ENCODE measurements at places on chromosomes 12 and 14.

- no peaks in the 10 kb centered on the region for H3K27me3 ChIP-seq
- DNase-seq = no peak
- H3K4me1 ChIP-seq = no peaks in the 10 kb centered on the region
- no peak overlapping the region for H3K27ac ChIP-seq
Measured at GRCh38 chr12:7361265-7361664, 57.4 kb downstream of the ACSM4 start.

DNA sequence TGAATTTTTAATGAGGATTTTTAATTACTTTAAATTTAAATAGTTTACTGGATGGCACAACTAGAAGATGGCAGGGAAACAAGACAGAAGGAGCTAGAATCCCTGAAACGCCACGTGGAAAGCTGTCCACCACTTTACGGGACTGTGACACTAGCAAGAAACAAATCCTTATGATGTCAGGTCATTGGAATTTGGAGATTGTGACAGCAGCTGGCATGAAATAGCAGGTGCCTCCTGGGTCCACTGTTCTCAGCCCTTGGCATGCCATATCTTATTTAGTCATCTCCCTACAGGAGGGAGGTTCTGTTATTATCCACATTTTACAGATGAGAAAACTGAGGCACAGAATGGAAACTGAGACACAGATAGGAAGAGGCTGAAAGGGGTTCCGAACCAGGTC, 113.8 kb downstream of the BCL11B start:
- H3K27ac ChIP-seq = no peak overlapping the region
- no peak overlapping the region for H3K4me3 ChIP-seq
- H3K36me3 ChIP-seq = no peaks in the 10 kb centered on the region
- no peaks in the 10 kb centered on the region for H3K27me3 ChIP-seq

GRCh38 chr12:6469092-6469491, 1.4 kb downstream of the VAMP1 start:
- peaks cover 16% of the 10 kb centered on the region for H3K36me3 ChIP-seq
- peak overlapping the region; percentile 93 for H3K4me3 ChIP-seq
- no peak for DNase-seq

DNA sequence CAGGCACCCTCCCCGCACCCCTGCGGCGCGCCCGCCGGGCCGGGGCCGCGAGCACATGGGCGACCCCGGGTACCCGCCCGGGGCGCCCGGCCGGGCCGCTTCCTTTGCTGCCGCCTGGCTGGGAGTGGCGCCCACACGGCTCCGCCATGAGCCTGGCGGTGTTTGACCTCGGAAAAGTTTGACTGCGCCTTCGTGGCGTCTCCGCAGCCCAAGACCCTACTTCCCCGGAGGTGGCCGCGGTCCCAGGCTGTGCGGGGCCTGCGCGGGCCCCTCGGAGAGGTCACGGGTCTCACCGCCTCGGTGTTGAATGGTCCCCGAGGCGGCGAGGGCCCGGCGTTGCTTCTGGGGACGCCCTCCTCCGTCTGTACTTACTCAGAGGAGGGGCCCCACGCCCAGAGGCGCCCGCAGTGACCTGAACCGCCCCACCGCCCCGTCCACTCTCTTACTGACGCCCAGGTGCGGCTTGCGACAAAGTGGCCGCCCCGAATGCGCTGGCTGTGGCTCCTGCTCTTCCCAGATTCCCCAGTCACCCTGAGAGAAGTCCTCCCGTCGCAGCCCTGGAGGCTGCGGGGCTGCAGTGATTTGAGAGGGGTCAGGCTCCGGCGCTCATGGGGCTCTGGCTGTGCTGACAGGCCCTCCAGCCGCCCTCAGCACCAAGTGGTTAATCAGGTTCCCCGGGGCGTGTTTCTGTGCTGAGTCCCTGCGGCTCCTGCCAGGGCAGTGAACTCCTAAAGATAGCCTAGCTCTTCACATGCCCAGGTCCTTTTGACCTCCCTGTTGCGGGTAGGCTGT, 5.8 kb downstream of the KMT5A start:
- H3K27ac ChIP-seq = no peak overlapping the region
- H3K4me1 ChIP-seq = peaks cover 29% of the 10 kb centered on the region
- peaks cover 40% of the 10 kb centered on the region for H3K36me3 ChIP-seq
- H3K27me3 ChIP-seq = no peaks in the 10 kb centered on the region
- peak overlapping the region; percentile 62 for H3K4me3 ChIP-seq
- no peak for DNase-seq

GRCh38 chr14:24135584-24135833, 485 bp upstream of the PSME1 start:
- no peak for DNase-seq
- peak overlapping the region; percentile 22 for H3K27ac ChIP-seq
- H3K27me3 ChIP-seq = no peaks in the 10 kb centered on the region

GRCh38 chr12:104998423-104999346, 12.6 kb downstream of the NOPCHAP1 start:
- DNase-seq = no peak
- H3K4me3 ChIP-seq = no peak overlapping the region
- peaks cover 4% of the 10 kb centered on the region for H3K4me1 ChIP-seq
- H3K27ac ChIP-seq = no peak overlapping the region
- H3K27me3 ChIP-seq = no peaks in the 10 kb centered on the region

- peak; percentile 64 for DNase-seq
- no peak overlapping the region for H3K4me3 ChIP-seq
- H3K36me3 ChIP-seq = no peaks in the 10 kb centered on the region
- no peak overlapping the region for H3K27ac ChIP-seq
- H3K27me3 ChIP-seq = no peaks in the 10 kb centered on the region
- peaks cover 24% of the 10 kb centered on the region for H3K4me1 ChIP-seq
Measured at GRCh38 chr12:5913387-5913786, 31.7 kb downstream of the ANO2 start.

- H3K36me3 ChIP-seq = no peaks in the 10 kb centered on the region
- H3K4me3 ChIP-seq = no peak overlapping the region
- H3K27me3 ChIP-seq = no peaks in the 10 kb centered on the region
- H3K4me1 ChIP-seq = no peaks in the 10 kb centered on the region
- no peak overlapping the region for H3K27ac ChIP-seq
Measured at GRCh38 chr12:77225373-77225772, 160.0 kb upstream of the E2F7 start.

GRCh38 chr14:68328509-68328908, 464.4 kb downstream of the ZFP36L1 start:
- DNase-seq = no peak
- H3K4me3 ChIP-seq = no peak overlapping the region
- H3K27me3 ChIP-seq = no peaks in the 10 kb centered on the region

DNA sequence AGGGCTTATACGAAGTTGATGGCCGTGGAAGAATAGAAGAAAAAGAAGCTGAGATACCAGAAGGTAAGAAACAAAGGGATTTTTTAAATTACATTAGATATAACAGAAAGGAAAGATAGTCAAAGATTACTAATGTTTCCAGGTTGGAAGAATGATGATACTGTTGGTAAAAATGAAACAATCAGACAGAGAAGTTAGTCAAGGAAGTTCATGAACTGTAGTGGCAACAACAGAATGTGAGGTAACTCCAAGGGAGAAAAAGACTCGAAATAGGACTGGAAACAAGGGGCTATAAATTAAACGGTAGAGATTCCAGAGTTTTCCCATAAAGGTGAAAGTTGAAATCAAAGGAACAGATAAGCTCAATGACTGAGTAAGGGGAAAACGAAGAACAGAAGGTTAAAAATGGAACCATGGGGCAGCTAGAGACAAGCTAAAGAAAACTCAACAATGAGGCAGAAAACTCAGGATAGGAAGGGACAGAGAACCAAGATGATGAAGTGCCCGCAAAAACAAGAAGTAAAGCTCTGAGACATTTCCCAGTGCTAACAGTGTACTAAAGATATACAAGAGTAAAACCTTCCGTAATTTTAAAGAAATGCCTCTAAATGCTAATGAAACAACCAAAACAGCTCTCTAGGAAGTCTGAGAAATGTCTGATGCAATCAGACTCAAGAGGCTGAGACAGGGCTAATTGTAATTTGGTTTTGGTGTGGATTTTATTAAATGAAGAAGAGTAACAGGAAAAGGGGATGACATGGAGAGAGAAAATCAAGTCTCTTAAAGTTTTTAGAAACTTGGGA, 70.0 kb downstream of the PPP2R5E start:
- H3K4me1 ChIP-seq = no peaks in the 10 kb centered on the region
- DNase-seq = no peak
- H3K27ac ChIP-seq = no peak overlapping the region

DNA sequence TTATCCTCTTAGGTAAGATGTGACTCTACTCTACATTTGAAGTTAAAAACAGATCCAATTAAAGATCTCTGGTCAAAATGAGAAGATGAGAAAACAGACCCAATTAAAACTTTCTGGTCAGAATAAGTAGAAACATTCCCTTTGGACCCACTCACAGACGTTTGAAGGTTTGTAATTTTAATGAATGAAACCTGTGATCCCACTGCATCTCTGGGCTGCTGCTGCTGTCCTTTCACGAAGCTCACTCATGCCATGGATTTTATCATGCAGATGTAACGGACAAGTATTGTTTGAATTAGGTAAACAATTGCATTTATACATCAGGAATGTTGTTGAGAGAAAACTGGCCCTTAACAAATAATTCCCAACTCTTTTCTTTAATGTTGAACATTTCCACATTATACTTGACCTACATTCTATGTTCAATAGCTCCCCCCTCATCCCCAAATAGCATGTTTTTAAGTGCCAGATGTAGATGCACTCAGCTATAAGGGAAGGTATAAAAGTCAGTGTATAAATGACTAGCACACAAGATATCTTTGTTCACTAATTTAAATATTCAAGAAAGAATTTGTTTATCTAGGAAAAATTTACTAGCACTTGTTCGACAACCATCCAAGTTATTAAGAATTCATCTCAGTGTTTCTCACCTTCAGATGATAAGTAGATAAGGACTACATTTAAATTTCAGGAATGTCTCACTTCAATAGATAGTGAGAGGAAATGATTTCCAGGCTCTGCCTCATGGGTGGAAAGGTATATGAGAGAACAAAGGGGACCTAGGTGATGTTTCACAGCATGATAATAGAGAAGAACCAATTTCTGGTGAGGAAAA, 202.3 kb upstream of the LMNTD1 start:
- H3K27me3 ChIP-seq = no peaks in the 10 kb centered on the region
- no peaks in the 10 kb centered on the region for H3K36me3 ChIP-seq
- no peak overlapping the region for H3K27ac ChIP-seq
- no peaks in the 10 kb centered on the region for H3K4me1 ChIP-seq

DNA sequence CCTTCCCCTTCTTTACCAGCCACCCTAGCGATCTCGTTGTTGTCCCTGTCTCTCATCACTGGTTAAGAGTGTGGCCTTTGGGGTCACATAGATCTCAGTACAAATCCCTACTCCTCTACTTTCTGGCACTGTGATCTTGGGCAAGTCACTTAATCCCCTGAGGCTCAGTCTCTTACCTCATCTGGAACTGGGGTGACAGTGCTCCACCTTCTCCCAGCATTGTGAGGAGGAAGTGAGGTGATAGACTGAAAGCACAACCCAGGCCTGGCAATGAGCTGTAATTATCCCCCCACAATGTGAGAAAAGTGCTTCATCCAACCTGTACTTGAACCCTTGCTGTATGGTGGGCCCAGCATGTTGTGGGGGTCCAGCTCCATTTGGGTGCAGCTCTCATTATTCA, 48.0 kb downstream of the IRAK3 start:
- H3K4me3 ChIP-seq = no peak overlapping the region
- DNase-seq = no peak
- peaks cover 4% of the 10 kb centered on the region for H3K27me3 ChIP-seq
- H3K27ac ChIP-seq = no peak overlapping the region

GRCh38 chr12:85998074-85998473, 124.0 kb downstream of the NTS start:
- no peaks in the 10 kb centered on the region for H3K4me1 ChIP-seq
- H3K36me3 ChIP-seq = no peaks in the 10 kb centered on the region
- H3K27ac ChIP-seq = no peak overlapping the region
- no peak for DNase-seq
- H3K4me3 ChIP-seq = no peak overlapping the region

GRCh38 chr12:108459149-108459548, 55.9 kb upstream of the FICD start:
- H3K27me3 ChIP-seq = no peaks in the 10 kb centered on the region
- H3K27ac ChIP-seq = no peak overlapping the region
- no peaks in the 10 kb centered on the region for H3K36me3 ChIP-seq
- H3K4me3 ChIP-seq = no peak overlapping the region
- no peaks in the 10 kb centered on the region for H3K4me1 ChIP-seq

GRCh38 chr12:66354291-66354690, 52.0 kb downstream of the HELB start:
- H3K4me3 ChIP-seq = no peak overlapping the region
- no peak overlapping the region for H3K27ac ChIP-seq
- peak; percentile 85 for DNase-seq

DNA sequence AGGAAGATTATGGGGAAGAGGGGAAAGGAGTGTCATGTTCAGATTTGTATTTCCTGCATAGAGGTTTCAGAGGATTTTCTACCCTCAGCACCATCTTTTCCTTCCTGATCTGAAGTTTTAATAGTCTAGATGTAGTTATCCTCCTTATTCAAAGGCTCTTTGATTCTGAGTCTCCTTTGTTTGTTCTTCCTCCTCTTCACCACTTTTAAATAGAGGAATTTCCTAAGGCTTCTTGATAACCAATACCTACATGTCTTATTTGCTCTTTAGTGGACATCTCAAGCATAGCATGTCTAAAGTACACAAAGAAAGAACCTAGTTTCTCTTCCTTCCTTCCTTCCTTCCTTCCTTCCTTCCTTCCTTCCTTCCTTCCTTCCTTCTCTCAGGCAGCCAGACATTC, 8.3 kb downstream of the MGAT4C start:
- H3K36me3 ChIP-seq = no peaks in the 10 kb centered on the region
- no peak overlapping the region for H3K4me3 ChIP-seq
- H3K27ac ChIP-seq = no peak overlapping the region
- H3K27me3 ChIP-seq = no peaks in the 10 kb centered on the region

GRCh38 chr14:68650404-68650994, 142.4 kb downstream of the ZFP36L1 start:
- DNase-seq = no peak
- H3K4me1 ChIP-seq = peaks cover 27% of the 10 kb centered on the region
- no peak overlapping the region for H3K4me3 ChIP-seq
- no peaks in the 10 kb centered on the region for H3K36me3 ChIP-seq

DNA sequence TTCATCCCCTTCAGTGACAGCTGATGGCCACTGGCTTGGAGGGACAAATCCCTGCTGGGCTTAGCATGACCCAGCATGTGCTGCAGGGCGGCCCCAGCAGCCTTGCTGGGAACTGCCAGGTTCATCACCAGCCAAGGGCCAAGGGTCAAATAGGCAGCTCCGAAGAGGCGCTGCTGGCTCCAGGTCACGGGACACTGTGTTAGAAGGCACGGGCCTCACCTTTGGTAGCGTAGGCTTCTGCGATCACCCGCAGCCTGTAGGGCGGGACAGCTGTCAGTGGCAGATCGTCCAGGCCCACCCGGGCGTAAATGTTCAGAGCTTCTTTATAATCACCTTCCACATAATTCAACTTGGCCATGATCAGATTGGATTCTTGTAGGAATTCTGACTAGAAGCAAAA, 35.7 kb downstream of the TTC7B start:
- H3K36me3 ChIP-seq = peaks cover 64% of the 10 kb centered on the region
- no peaks in the 10 kb centered on the region for H3K27me3 ChIP-seq
- H3K4me3 ChIP-seq = no peak overlapping the region
- H3K4me1 ChIP-seq = peaks cover 22% of the 10 kb centered on the region

- H3K27me3 ChIP-seq = no peaks in the 10 kb centered on the region
- no peaks in the 10 kb centered on the region for H3K4me1 ChIP-seq
- no peak overlapping the region for H3K4me3 ChIP-seq
- H3K27ac ChIP-seq = no peak overlapping the region
- no peaks in the 10 kb centered on the region for H3K36me3 ChIP-seq
Measured at GRCh38 chr14:24885410-24885913, 164.5 kb downstream of the STXBP6 start.

Data from spinal cord (tissue), 10 donors.